Astrocyte of the hippocampus (primary cell): ENCODE measurements at places on chromosomes 3 and 15.
A peak's percentile ranks its signal among the peaks of the same experiment; 100 is the strongest.

DNA sequence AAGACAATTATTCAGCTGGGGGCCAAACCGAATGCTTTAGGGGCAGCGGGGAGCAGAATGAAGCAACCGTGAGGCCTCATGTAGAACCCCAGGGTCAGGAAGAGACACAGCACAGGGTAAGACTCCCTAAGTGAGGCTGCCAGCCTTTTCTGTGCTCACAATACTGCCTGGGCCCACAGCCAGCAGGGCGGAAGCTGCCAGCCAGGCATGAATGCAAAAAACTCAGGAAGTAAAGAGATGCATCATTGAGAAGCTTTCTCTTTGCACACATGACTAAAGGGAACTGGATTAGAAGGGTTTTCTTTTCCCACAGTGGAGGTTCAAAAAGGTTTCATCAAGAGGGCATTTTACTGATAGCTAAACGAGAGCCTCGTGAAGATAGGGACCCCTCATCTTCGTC lies 33.3 kb downstream of the CA12 start:
- peak; percentile 88 for DNase-seq

GRCh38 chr15:98893401-98893800 lies 114.2 kb downstream of the PGPEP1L start:
- peak; percentile 56 for DNase-seq

- peak; percentile 87 for DNase-seq
Observed at GRCh38 chr15:71313806-71314205, 198.5 kb downstream of the THSD4 start.

DNA sequence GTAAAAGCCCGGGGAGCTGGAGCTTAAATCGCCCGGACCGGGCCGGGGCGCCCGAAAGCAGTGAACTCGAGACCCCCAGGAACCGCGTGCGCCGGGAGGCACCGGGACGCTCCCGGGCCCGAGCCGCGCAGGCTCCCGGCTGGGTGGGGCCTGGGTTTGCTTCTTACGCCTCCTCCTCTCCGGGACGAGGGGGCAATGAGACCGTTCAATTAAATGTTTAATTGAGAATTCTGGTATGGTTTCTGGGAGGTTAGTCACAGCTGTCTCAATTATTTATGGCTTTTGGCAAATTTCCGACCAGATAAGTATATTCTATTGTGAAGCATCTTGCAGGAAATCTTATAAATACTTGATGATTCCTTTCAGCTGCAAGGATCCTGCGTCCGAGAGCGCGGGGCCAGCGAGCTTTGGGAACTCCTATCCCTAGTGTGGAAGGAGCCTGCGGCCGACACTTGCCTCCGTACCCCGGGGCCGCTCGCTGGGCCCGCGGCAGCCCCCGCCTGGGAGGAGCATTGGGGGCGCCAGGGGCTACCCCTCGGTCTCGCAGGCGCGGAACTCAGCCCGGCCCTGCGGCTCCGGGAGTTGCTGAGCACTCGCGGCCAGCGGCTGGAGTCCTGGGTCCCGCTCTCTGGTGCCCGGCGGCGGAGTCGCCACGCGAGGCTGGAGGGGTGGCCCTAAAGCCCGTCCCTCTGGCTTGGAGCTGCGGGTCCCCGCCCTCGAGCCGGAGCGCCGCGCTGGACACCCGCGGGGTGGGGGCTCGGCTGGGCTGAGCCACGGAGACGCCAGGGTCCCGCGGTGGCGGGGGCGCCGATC lies 10.3 kb downstream of the ISL2 start:
- DNase-seq = peak; percentile 52

DNA sequence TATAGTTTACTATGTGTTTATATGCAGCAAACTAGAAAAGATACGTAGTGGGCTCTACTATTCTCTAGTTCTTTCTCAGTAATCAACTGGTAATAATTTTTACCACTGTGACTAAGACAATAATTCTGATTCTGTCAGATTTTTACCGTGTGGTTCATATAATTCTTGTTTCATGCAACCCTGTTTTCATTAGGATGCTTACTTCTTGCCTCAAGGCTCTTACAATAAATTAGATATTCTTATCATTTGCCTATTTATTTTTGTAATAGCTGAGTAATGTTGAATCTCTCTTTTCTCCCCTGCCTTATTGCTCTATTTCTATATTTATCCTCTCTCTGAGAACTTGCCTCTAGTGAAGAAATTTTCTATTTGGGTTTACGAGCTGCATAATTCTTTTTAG lies 524.7 kb downstream of the NAALADL2 start:
- no peak for DNase-seq

DNA sequence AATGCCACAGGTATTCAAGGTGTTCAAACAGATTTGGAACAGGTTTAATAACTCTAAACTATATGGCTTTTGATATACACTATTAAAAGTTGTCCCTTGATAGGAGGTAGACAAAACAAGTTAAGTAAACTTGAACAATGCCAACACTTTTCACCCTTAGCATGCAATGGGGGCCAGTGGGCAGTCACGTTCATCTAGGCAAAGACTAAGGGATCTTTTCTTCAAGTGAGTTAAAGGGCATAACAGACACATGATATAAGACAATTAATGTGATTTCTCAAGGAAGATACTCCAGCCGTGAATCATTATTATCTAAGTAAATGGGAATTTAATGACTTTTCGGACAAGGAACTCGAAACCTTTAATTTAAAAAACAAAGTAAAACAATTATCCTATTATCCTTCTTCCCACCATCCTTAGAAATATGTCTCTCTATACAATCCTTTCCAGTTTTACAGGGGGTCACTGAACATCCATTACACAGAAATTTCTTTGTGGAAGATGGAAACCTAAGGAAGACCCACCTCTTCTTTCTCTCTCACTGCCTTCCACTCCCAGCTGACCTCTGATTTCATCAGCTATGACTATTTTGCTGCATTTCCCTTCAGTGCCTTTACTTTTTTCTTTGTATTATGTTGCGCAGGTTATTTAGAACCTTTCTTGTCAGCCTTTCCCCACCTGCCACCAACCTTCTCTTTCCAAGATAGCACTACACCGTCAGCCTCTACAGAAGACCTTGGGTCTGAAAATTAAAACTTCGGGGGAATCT lies 1.5 kb downstream of the CLDN1 start:
- DNase-seq = no peak
